ENCODE measurements at places on chromosomes 4 and X.

DNA sequence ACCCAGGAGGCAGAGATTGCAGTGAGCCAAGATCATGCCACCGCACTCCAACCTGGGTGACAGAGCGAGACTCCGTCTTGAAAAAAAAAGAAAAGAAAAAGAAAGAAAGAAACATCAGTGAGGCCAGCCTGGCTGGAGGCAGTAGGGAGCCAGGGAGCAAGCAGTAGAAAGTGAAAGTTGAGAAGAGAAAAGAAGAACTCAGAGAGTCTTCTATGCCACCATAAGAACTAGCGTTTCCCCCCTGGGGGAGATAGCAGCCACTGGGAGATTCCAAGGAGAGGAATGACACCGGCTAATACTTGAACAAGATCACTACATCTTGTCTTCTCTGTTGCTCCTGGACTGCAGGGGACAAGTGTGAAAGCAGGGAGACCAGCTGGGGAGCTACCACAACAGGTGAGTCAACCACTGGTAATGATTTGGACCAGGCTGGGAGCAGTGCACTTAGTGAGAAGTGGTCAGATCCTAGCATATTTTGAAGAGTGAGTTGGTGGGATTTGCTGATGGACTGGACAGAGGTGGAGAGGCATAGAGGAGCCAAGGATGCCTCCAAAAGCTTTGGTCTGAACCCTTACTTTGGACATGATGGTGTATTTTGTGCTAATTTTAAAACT lies 33.4 kb downstream of the SLC2A9 start:
- no peak for DNase-seq
- H3K36me3 ChIP-seq = no peaks in the 10 kb centered on the region
- no peak overlapping the region for H3K4me3 ChIP-seq
- H3K4me1 ChIP-seq = no peaks in the 10 kb centered on the region
- H3K27me3 ChIP-seq = no peaks in the 10 kb centered on the region

- no peaks in the 10 kb centered on the region for H3K27me3 ChIP-seq
- H3K4me3 ChIP-seq = no peak overlapping the region
- H3K27ac ChIP-seq = no peak overlapping the region
- H3K4me1 ChIP-seq = no peaks in the 10 kb centered on the region
- no peaks in the 10 kb centered on the region for H3K36me3 ChIP-seq
Observed at GRCh38 chrX:100895365-100896075, 21.4 kb upstream of the NOX1 start.

GRCh38 chr4:67436742-67437141 lies 108.6 kb downstream of the CENPC start:
- H3K4me1 ChIP-seq = peaks cover 8% of the 10 kb centered on the region
- H3K36me3 ChIP-seq = peaks cover 17% of the 10 kb centered on the region
- DNase-seq = no peak
- no peaks in the 10 kb centered on the region for H3K27me3 ChIP-seq
- no peak overlapping the region for H3K4me3 ChIP-seq

DNA sequence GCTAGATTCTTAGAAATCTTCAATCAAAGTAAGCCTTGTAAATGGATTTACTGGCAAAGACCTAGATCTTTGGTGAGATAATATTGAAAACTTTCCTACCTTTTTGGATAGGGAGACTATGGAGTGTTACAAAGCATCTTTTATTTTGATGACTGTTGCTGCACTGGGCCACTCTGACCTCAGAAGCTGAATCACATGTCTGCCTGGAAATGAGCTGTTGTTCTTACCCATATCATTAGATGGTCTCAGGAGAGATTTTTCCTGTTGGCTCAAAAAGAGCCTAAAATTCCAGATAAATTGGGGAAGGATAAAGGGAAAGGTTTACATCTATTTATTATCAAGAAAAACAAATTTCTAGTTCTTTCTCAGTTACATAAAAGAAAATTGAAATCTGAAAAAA lies 127.5 kb upstream of the BMP3 start:
- peaks cover 2% of the 10 kb centered on the region for H3K36me3 ChIP-seq
- H3K27ac ChIP-seq = no peak overlapping the region
- H3K27me3 ChIP-seq = peaks cover 5% of the 10 kb centered on the region
- no peak for DNase-seq
- no peaks in the 10 kb centered on the region for H3K4me1 ChIP-seq

GRCh38 chrX:115499112-115499805 lies 61.7 kb upstream of the PLS3 start:
- H3K36me3 ChIP-seq = no peaks in the 10 kb centered on the region
- no peak overlapping the region for H3K4me3 ChIP-seq
- no peak overlapping the region for H3K27ac ChIP-seq
- no peaks in the 10 kb centered on the region for H3K27me3 ChIP-seq
- no peak for DNase-seq

DNA sequence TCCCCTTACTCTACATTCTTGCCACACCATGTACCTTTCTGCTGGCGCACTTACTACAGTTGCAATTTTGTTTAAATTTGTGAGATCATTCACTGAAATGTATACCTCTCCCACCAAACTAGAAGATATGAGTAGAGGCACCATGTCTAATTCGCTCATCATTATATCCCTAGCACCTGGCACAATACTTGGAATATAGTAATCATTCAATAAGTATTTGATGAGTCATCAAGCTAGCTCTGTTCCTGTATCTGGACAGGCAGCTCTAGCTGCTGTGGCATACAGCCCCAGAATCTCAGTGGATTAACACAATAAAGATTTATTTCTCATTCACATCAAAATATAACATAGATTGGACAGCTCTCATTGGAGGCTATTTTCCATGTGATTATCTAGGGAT lies 245.9 kb downstream of the IDS start:
- H3K4me1 ChIP-seq = no peaks in the 10 kb centered on the region
- no peaks in the 10 kb centered on the region for H3K36me3 ChIP-seq
- H3K27me3 ChIP-seq = no peaks in the 10 kb centered on the region

DNA sequence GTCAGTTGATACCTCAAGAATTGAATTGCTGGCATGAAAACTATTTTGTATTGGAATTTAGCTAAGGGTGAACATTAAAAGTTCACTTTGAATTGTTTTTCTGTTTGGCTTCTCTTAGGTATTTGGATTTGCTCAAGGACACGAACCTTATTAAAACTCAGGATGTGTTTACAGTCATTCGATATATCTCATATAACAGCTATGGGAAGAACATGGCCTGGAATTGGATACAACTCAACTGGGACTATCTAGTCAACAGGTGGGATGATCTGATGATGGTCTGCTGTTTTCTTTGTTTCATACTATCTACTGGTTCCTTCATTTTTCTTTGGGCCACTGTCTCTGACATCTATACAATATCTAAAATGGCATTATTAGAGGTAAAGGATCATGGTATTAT lies 69.7 kb downstream of the PITX2 start:
- H3K27ac ChIP-seq = no peak overlapping the region
- no peaks in the 10 kb centered on the region for H3K4me1 ChIP-seq
- no peaks in the 10 kb centered on the region for H3K36me3 ChIP-seq
- no peak for DNase-seq

GRCh38 chrX:35826503-35826902 lies 28.4 kb downstream of the MAGEB16 start:
- peaks cover 5% of the 10 kb centered on the region for H3K36me3 ChIP-seq
- H3K4me3 ChIP-seq = no peak overlapping the region
- H3K27me3 ChIP-seq = no peaks in the 10 kb centered on the region
- H3K4me1 ChIP-seq = peaks cover 10% of the 10 kb centered on the region
- H3K27ac ChIP-seq = peak overlapping the region; percentile 73
- DNase-seq = no peak

DNA sequence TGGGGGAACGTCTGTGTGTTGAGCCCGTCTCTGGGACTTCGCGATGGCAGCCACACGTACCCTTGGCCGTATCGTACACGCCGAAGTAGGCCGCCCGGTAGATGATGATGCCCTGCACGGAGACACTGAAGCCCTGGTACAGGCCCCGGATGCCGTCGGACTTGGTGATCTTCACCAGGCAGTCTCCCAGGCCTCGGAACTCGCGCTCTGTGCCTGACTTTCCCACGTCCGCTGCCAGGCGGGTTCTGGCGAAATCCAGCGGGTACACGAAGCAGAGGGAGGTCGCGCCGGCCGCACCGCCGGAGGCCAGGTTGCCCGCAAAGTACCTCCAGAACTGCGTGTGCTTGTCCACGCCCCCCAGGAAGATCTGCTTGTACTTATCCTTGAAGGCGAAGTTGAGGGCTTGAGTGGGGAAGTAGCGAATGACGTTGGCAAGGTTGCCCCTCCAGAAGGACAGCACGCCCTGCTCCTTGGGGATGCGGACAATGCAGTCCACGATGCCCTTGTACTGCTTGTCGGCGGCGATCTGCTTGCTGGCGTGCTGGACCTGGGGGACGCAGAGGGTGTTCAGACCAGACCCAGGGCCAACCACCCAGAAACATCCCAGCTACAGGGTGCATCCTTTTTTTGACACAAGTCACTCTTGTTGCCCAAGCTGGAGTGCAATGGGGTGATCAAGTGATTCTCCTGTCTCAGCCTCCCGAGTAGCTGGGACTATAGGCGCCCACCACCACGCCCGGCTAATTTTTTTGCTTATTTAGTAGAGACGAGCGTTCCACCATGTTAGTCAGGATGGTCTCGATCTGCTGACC lies 2.5 kb downstream of the SLC25A6 start:
- no peak overlapping the region for H3K27ac ChIP-seq
- H3K36me3 ChIP-seq = peaks cover 30% of the 10 kb centered on the region
- no peaks in the 10 kb centered on the region for H3K27me3 ChIP-seq
- DNase-seq = no peak

- no peak overlapping the region for H3K27ac ChIP-seq
- no peaks in the 10 kb centered on the region for H3K27me3 ChIP-seq
- H3K4me3 ChIP-seq = no peak overlapping the region
- peaks cover 14% of the 10 kb centered on the region for H3K4me1 ChIP-seq
- DNase-seq = no peak
Observed at GRCh38 chrX:9493936-9494335, 29.1 kb downstream of the TBL1X start.

- no peaks in the 10 kb centered on the region for H3K27me3 ChIP-seq
- H3K4me1 ChIP-seq = no peaks in the 10 kb centered on the region
- no peaks in the 10 kb centered on the region for H3K36me3 ChIP-seq
- H3K4me3 ChIP-seq = no peak overlapping the region
- no peak for DNase-seq
- H3K27ac ChIP-seq = no peak overlapping the region
Observed at GRCh38 chr4:16967722-16968121, 69.3 kb upstream of the LDB2 start.

- H3K27me3 ChIP-seq = no peaks in the 10 kb centered on the region
- no peak overlapping the region for H3K4me3 ChIP-seq
Observed at GRCh38 chrX:33273535-33273934, 62.2 kb upstream of the DMD start.

DNA sequence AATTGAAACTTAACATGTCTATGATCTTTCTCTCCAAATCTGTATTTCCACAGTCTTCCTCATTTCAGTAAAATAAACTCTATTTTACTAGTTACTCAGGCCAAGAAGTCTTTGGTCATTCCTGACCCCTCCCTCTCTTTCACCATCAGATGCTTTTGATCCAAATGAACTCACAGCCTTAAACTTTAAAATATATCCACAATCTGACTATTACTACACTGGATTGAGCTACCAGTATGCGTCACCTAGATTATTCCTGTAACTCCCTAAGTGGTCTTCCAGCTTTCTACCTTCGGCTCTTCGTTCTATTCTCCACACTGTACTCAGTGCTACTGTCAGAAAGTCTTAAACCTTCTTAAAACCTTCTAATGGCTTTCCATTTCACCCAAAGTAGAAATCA lies 195.1 kb downstream of the FBXW7 start:
- DNase-seq = no peak
- no peak overlapping the region for H3K27ac ChIP-seq
- H3K4me3 ChIP-seq = no peak overlapping the region
- peaks cover 6% of the 10 kb centered on the region for H3K36me3 ChIP-seq
- no peaks in the 10 kb centered on the region for H3K27me3 ChIP-seq

GRCh38 chrX:132953354-132953753 lies 5.1 kb downstream of the HS6ST2 start:
- peaks cover 39% of the 10 kb centered on the region for H3K4me1 ChIP-seq
- no peaks in the 10 kb centered on the region for H3K36me3 ChIP-seq
- no peak for DNase-seq
- no peak overlapping the region for H3K4me3 ChIP-seq
- peaks cover 18% of the 10 kb centered on the region for H3K27me3 ChIP-seq

DNA sequence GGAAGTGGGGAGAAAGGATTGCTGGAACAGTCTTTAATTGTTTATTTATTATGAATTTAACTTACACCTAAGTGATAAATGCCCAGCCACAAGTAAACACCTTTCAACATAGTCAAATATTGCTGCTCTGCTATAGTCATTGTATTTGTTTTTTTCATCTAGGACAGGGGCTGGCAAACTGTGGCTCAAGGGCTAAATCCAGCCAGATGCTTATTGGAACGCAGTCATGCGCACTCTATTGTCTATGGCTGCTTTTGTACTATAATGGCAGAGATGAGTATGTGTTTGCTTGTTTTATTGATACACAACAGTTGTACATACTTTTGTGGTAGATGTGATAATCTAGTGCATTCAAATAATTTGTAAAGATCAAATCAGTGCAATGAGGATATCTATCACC lies 95.3 kb downstream of the ZAR1 start:
- peaks cover 22% of the 10 kb centered on the region for H3K4me1 ChIP-seq
- H3K27ac ChIP-seq = no peak overlapping the region
- H3K36me3 ChIP-seq = peaks cover 29% of the 10 kb centered on the region
- H3K27me3 ChIP-seq = no peaks in the 10 kb centered on the region
- DNase-seq = no peak

GRCh38 chr4:77820649-77821561 lies 1.7 kb upstream of the CNOT6L start:
- H3K36me3 ChIP-seq = peaks cover 2% of the 10 kb centered on the region
- DNase-seq = no peak
- H3K27ac ChIP-seq = peak overlapping the region; percentile 99
- no peaks in the 10 kb centered on the region for H3K27me3 ChIP-seq
- H3K4me1 ChIP-seq = peaks cover 18% of the 10 kb centered on the region
- peak overlapping the region; percentile 98 for H3K4me3 ChIP-seq

DNA sequence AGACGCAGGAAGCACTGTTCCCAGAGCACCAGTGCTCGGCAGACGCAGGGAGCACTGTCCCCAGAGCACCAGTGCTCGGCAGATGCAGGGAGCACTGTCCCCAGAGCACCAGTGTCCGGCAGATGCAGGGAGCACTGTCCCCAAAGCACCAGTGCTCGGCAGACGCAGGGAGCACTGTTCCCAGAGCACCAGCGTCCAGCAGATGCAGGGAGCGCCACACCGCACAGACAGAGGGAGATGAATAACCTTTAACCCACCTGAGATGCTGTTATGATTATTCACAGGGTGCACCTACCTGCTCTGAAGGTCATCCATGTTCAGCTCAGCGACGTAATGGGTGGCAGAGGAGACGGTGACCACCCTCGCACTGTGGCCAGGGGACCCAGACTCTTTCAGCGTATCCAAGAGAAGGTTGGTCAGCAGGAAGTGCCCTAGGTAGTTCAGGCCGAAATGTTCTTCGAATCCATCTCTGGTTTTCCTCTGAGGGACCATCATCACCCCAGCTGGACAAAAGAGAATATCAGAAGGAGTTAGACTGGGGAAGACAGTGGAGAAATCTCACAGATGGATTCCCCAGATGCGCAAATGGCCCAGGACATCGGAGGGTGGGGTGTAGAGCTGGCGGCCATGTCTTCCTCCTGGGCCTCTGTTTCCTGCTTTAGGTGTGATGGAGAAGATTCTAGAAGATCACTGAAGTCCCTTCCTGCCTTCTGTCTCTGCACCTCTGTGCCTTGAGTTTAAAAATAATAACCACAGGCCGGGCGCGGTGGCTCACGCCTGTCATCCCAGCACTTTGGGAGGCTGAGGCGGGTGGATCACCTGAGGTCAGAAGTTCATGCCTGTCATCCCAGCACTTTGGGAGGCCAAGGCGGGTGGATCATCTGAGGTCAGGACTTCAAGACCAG lies 234.1 kb downstream of the DHRSX start:
- DNase-seq = no peak
- peaks cover 28% of the 10 kb centered on the region for H3K36me3 ChIP-seq
- no peaks in the 10 kb centered on the region for H3K27me3 ChIP-seq
- no peak overlapping the region for H3K4me3 ChIP-seq
- no peak overlapping the region for H3K27ac ChIP-seq
